ENCODE measurements at places on chromosomes 6 and 20.

DNA sequence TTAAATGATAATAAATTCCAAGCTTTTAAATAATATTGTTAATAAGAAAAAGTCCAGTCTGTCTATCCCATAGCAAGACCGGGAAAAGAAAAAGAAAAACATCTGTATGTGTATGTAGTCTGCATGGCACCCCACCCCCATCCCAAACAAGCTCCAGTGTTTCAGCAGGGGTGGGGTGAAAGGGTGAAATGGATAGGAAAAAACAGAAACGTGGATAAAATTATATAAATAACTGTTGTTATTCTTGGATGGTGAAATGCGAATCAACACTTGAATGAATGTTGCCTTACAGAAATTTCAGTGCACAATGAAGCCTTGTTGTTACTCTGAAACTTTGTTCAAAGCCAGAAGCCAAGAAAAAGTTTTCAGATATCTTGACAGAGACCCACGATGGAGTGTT lies 31.4 kb downstream of the HAO1 start:
- no peak for DNase-seq
- H3K4me3 ChIP-seq: no peak overlapping the region
- no peak overlapping the region for H3K27ac ChIP-seq
- H3K36me3 ChIP-seq: no peaks in the 10 kb centered on the region

DNA sequence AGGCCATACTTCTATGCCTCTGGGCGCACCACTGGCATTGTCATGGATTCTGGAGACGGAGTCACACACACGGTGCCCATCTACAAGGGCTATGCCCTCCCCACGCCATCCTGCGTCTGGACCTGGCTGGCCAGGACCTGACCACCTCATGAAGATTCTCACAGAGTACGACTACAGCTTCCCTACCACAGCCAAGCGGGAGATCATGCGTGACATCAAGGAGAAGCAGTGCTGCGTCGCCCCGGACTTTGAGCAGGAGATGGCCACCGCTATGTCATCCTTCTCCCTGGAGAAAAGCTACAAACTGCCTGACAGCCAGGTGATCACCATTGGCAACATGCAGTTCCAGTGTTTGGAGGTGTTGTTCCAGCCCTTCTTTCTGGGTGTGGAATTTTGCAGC lies 23.8 kb downstream of the TMEM74B start:
- no peak for DNase-seq
- no peaks in the 10 kb centered on the region for H3K27me3 ChIP-seq
- peaks cover 15% of the 10 kb centered on the region for H3K36me3 ChIP-seq

- no peak overlapping the region for H3K27ac ChIP-seq
- H3K36me3 ChIP-seq: no peaks in the 10 kb centered on the region
- no peaks in the 10 kb centered on the region for H3K4me1 ChIP-seq
- H3K27me3 ChIP-seq: peaks cover 35% of the 10 kb centered on the region
- DNase-seq: no peak
- no peak overlapping the region for H3K4me3 ChIP-seq
Measured at GRCh38 chr20:2805689-2806350, 5.4 kb upstream of the CPXM1 start.

- peaks cover 10% of the 10 kb centered on the region for H3K4me1 ChIP-seq
- no peaks in the 10 kb centered on the region for H3K27me3 ChIP-seq
- DNase-seq: peak; percentile 50
- no peak overlapping the region for H3K4me3 ChIP-seq
- no peak overlapping the region for H3K27ac ChIP-seq
Measured at GRCh38 chr6:14671261-14671681, 553.7 kb downstream of the CD83 start.

GRCh38 chr6:148578489-148578814 lies 168.4 kb upstream of the UST start:
- no peak overlapping the region for H3K27ac ChIP-seq
- no peak overlapping the region for H3K4me3 ChIP-seq
- no peaks in the 10 kb centered on the region for H3K27me3 ChIP-seq
- no peaks in the 10 kb centered on the region for H3K4me1 ChIP-seq
- DNase-seq: no peak
- H3K36me3 ChIP-seq: no peaks in the 10 kb centered on the region

GRCh38 chr6:14412026-14412425 lies 294.5 kb downstream of the CD83 start:
- no peaks in the 10 kb centered on the region for H3K27me3 ChIP-seq
- no peaks in the 10 kb centered on the region for H3K4me1 ChIP-seq
- no peak overlapping the region for H3K27ac ChIP-seq
- H3K36me3 ChIP-seq: no peaks in the 10 kb centered on the region
- DNase-seq: no peak

Measured in lung (tissue), 17 donors.